Sciatic nerve (tissue), 2 donors: ENCODE measurements at places on chromosomes 5 and 9. TPM values are rescaled to one million over a fixed set of nuclear protein-coding genes. Genes with fewer than 3 reads are reported as not detected.

GPR150 gene
- total RNA-seq = 0.49 TPM

ARID3C gene
- 1.2 TPM for total RNA-seq

SVEP1 gene
- 110 TPM for total RNA-seq

ADAMTS6 gene
- total RNA-seq = 3.8 TPM

DBH gene
- total RNA-seq = 0.13 TPM

TMEM174 gene
- total RNA-seq = not detected

ZNF474 gene
- 0.80 TPM for total RNA-seq

FAM81B gene
- not detected for total RNA-seq

NUTM2G gene
- total RNA-seq = not detected

CDKN2A gene
- total RNA-seq = 1.5 TPM

OR13C5 gene
- not detected for total RNA-seq

CDHR2 gene
- 0.36 TPM for total RNA-seq

DNA sequence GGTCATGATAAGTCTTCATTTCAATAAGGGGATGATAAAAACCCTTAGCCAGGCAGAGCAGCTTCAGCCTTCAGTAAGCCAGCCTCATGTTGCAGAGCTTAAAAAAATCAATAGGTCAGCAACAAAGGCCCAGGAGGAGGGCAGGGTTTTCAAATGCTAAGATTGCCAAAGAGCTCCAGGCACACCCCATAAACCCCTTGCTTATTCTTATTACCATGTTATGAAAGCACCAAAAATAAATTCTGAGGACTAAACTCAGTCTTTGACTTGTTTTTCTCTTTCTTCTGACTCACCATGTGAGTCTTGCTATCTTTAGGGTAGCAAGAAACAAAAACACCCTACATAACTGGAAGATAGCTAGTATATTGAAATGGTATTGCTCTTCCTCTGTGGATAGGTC is 317.1 kb downstream of the KCTD16 start:
- DNase-seq = no peak

GRCh38 chr9:121253821-121254501 is 14.0 kb upstream of the GSN start:
- DNase-seq = no peak

DNA sequence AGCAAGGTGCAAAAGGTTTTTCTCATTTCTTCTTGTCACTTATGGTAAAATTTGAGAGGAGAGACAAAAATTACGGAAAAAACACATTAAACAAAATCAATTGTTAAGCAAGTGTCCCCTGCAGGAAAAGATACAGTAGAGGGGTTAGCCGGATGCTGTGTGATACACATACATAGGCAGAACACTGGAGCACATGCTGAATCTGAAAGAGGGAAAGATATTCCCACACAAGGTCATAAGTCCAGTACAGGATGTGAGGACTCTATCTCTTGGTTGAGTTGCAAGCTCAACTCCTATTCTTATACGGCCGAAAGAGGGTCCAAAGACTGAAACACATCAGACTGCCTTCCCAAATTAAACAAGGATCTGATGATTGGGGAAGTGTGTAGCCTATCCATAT is 427.5 kb upstream of the NUDT12 start:
- DNase-seq = no peak

DNA sequence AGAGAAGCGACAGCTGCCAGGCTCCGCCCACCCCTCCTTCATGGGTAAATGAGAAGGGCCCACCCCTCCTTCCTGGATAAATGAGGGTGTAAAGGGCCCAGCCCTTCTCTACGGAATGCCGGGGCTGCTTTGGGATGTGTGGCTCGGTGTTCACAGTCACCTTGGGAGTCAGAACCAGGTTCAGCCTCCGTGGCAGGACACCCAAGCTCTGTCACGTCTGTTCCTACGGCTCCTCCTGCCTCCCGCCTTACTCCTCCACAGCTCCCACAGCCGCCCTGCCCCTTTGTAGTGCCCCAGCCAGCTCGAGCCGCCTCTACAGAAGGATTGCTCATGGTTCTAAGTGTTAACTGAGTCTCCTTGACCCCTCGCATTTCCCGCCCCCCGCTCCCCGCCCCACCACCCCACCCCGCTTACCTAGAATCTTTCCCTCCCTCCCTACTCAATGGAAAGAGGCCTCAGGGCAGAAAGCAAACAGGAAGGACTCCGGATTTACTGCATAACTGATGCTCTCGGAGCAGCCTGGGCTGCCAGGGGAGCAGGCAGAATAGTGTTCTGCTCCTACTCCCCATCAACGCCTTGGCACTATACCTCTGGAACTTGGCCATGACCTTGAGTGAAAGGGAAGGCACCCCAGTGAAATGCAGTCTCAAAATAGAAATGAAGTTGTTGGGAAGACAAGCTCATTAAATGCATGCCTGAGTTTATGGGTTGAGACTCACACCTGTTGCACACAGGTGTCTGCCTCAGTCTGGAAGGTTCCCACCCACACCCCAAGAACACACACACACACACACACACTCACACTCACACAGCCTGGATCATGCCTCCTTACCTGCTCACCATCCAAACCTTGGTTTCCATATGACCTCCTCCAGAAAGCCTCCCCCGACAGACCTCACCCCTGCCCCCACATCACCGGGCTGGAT is 59.6 kb downstream of the NEURL1B start:
- DNase-seq = no peak

DNA sequence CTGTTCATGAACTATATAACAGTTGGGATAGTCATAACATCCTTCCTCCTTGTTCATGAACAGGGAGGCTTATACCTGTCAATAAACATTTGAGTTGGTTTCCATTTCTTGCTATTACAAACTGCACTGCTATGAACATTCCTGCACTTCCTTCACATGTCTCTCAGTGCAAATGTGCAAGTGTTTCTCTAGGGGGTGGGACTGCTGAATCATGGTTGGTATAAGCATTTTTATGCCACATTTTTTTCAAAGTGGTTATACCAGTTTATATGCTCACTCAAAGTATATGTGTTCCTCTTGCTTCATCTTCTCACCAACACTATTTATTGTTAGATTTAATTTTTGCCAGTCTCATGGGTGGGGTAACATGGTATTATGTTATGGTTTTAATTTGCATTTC is 25.8 kb upstream of the TPD52L3 start:
- DNase-seq = no peak

DNA sequence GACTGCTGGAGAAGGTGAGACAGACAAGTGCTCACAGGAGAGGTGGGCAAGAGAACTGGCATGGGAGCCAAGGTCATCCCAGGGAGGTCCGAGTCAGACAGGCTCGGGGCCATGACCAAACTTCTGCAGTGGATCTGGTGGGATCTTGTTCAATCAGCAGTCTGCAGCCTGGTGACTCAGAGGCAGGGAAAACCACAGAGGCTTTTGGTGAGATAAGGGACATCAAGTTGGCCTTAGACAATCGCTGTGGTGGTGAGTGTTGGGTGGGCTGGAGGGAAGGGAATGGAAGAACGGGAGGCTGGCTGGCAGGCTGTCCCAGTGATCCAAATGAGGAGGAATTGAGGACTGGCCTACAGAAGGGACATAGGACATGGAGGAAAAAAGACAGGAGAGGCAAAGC is 123.8 kb downstream of the TMEM174 start:
- no peak for DNase-seq

DNA sequence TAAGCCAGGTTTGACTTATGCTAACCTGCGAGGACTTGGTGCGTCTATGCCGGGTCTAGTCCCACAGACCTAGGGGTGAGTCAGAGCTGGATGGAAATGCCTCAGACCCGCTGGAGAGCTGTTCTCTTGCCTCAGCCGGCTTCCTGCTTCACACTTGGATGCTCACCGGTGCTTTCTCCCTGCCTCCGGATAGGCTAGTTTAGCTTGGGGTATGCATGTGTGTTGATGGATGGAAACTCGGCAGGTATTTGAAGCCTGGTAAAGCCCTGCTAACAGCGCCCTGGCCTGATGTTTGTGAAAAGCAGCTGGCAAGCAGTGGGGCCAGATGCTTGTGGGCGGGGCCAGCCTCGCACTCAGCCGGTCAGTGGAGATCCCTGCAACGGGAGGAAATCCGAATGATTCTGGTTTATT is 29.3 kb downstream of the PRRC2B start:
- peak; percentile 77 for DNase-seq

- peak; percentile 80 for DNase-seq
These were observed 49.9 kb downstream of the ZFAND5 start for GRCh38 chr9:72315089-72315509.

- DNase-seq = no peak
These were observed 426.7 kb downstream of the CDK5RAP2 start for GRCh38 chr9:120153258-120153657.

DNA sequence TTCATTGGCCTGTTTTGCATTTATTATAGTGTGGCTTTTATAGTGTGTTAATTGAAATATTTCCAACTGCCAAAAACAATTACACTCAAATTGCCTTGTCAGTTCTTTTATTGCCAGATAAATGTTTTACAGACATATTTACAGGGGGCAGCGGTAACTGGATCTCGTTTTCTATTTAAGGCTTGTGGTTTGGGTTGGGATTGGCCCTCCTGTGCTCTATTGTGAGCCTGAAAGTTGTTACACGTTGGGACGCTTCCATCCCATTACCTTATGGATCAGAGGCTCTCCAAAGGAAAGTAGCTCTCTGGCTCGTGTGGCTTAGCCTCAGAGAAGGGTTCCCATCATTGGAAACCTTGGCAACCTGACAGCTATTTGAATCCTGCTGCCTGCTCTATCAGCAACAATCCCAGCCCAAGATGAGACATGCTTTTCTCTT is 20.8 kb downstream of the DNAI1 start:
- no peak for DNase-seq

DNA sequence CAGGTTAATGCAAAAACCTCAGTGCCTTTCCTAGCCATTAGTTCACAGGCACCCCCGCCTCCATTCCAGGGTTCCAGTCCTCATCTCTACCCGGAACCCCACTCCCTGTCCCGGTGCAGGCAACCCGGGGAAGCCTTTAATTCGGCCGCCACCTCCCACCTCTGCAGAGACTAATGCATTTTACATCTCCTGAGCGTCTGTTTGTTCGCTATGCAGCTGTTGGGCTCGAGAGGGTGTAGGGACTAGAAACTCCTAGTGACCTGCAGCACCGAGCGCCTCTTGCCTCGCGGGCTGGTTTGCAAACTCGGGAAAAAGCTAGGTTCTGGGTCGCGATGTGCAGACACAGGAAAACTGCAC is 3.6 kb downstream of the GDNF start:
- DNase-seq = no peak

GRCh38 chr9:127887792-127888191 is 10.3 kb upstream of the AK1 start:
- no peak for DNase-seq

DNA sequence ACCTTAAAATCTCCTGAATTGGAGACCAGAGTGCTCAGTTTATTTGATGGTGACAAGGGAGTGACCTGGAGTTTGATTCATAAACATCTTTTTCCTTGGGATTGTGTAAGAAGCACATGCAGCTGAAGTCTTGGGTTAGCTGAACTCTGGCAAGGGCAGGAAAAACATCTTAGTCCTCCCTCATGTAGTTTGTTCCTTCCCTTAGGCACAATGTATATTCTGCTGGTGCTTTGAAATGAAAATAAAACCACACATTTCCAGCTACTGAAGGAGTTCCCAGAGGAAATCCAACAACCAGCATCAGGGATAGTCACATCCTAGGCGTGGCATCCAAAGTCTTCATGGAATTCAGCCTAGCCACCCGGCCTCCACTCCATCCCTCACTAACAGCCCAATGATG is 95.2 kb upstream of the PAPPA start:
- DNase-seq = no peak

- peak; percentile 67 for DNase-seq
These were observed 1.4 kb downstream of the PTGR1 start for GRCh38 chr9:111597852-111598732.

DNA sequence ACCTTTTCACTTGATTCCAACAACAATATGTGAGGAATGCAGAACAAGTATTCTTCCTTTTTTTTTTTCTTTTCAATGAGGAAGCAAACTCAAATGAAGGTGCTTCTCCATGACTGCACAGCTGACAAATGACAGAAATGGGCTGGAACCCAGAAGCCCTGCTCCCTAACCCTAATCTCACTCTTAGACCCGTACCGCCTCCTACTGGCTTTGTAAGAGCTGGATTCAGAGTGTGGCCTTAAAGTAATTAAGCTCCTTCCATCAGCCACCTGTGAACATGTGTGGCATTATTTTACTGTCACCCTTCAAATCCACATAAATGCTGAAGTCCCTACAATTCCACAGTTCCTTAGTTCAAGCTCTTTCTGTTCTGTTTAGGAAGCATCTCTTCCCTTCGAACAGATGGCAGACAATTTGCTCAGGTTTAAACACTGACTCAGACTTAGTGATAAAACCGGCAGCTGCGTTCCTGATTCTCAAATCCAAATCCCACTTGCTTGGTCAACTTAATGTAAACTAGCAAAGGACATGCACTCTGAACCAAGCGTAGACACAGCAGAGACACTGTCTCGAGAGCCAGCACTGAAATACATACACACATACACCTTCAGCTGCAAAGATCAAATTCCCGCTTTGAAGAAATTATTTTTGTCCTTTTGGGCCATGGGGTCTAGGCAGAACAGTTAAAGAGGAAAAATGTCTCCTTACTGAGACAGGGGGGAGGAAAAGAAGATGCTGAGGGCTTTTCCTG is 316.7 kb upstream of the TLE4 start:
- DNase-seq = no peak

DNA sequence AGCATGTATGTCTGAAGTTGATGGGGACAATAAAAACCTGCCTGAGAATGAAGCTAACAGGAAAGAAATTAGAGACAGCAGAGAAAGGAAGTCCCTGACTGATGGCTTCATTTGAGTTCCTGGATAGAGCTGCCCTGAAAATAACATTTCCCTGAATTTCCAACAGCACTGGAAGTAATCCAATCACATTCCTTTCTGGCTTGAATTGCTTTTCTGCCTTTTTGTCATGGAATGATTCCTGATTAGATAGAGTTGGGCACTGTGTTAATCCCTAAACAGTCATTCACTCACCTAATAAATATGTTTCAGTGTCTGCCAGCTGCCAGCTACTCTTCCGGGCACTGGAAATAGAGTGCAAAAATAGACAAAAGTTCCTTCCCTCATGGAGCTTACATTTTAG is 30.0 kb upstream of the SH3RF2 start:
- DNase-seq = no peak

- DNase-seq = no peak
These were observed 11.6 kb downstream of the ARHGEF28 start for GRCh38 chr5:73637565-73637964.

DNA sequence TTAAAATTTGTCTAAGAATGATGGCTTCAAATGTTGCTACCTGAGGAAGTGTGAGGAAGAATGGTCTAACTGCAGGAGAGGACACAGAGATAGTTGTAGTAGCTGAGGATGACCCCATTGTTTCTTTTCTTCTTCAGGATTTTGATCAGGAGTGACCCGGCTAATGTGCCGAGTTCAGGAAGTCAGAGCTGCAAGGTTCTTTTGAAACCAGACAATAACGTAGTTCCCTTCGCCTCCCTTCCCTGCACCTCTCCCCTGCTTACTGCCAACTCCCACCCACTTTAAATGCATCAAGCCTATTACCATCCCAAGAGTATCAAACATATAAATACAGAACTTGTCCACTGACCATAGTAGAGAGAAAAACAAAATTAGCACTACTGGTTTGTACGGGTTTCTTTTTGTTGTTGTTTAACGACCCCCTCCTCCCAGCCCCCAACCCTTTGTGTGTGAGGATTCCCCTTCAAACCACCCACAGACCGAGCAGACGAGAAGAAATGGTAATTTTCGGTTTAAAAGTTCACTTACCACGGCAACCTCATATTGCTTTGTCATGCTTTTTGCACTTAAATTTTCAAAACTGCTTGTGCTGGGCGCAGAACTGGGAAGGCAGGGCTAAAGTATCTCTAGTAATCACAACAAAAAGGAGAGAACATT is 23.5 kb upstream of the ELAVL2 start:
- DNase-seq = no peak
